A673 (cell line): ENCODE measurements at places on chromosomes 2 and 18.

- DNase-seq = no peak
Observed at GRCh38 chr2:148928395-148928794, 53.4 kb downstream of the KIF5C start.

GRCh38 chr18:62339106-62339988, 14.2 kb downstream of the TNFRSF11A start:
- no peak for DNase-seq

DNA sequence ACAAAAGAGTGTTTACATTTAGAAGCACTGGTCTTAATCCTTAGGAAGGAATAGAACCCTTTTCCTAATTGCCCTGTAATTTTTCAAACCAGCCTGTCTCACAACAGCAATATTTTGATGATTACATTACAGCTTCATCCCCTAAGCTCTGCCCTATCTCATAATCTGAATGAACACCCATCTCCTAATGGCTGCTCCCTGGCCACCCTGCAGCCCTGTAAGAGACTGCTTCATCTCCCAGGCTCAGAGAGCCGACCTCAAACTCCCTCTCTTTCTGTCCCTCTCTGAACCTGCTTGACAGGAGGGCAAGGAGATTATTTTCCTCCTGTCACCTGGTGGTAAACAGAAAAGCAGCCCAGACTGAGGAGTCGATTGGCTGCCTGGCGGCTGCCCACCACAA, 107.8 kb downstream of the MAIP1 start:
- DNase-seq = no peak

DNA sequence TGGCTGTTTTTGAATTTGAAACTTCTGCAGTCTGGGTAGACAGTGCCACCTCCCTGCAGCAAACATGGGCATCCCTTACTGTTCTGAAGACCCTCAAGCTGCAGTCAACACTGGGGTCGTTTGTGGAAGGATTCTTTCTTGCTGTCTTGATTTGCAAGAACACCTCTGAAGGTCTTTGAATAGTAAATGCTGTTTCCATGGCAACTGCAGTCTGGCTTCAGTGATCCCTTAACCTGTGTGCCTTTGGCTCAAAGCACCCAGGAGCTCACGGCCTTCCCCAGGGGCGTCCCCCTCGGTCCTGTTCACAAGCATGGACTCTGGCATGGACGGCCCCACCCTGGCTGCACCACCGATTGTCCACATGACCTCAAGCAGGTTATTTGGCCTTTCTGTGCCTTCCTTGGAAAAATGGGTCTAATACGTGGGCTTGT, 38.3 kb downstream of the LRRFIP1 start:
- DNase-seq = no peak

GRCh38 chr2:75243219-75243618, 43.9 kb upstream of the TACR1 start:
- DNase-seq = no peak

GRCh38 chr2:78201064-78201575, 678.9 kb upstream of the LRRTM4 start:
- DNase-seq = no peak

DNA sequence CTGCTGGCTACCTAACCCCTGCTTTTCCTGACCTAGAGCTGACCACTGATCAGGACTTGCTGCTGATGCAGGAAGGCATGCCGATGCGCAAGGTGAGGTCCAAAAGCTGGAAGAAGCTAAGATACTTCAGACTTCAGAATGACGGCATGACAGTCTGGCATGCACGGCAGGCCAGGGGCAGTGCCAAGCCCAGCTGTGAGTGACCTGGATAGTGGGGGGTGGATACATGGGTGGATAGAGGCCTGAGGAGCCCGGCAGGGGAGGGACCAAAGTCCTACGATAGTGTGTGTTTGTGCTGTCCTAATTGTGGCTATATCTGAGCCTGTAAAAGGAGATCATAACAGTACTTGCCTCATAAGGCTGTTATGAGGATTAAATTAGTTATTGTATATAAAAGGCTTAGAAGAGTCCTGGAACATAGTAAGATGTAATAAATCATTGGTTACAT, 8.2 kb downstream of the PLCD4 start:
- DNase-seq = no peak

- peak; percentile 13 for DNase-seq
Observed at GRCh38 chr2:170505631-170506275, 209.4 kb upstream of the SP5 start.

GRCh38 chr2:230668184-230668938, 44.3 kb upstream of the CAB39 start:
- DNase-seq = no peak

- DNase-seq = no peak
Observed at GRCh38 chr2:107627164-107627563, 199.5 kb upstream of the RGPD4 start.

- no peak for DNase-seq
Observed at GRCh38 chr18:25648716-25649260, 296.8 kb upstream of the ZNF521 start.

DNA sequence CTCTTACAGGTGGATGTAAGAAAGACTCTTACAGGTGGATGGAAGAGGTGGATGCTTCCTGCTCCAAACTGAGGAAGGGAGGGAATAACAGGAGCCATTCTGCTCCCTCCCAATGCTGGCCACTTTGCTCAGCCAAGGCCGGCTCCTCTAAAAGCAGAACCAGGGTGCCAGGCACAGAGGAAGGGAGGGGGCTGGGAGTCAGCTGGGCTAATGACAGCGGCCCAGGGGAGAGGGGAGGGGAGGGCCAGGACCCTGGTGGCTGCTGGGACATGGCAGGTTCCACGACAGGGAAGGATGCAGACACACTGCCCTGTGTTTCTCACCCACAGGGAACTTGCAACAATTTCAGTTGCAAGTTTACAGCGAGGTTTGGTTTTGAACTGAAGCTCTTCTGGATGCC, 173.4 kb downstream of the ANAPC1 start:
- DNase-seq = no peak

DNA sequence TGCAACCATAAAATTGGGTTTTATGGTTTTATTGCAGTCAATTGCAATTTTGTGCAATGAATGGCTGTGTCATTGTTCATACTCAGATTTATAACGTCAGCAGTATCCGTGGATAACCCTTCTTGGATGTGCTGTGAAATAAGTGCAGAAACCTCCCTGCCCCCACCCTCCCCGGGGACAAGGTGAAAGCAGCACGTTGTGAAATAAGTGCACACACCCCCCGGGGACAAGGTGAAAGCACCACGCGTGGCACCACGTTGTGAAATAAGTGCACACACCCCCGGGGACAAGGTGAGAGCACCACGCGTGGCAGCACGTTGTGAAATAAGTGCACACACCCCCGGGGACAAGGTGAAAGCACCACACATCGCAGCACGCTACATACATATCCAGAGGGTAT, 93.6 kb upstream of the NFATC1 start:
- DNase-seq = no peak

DNA sequence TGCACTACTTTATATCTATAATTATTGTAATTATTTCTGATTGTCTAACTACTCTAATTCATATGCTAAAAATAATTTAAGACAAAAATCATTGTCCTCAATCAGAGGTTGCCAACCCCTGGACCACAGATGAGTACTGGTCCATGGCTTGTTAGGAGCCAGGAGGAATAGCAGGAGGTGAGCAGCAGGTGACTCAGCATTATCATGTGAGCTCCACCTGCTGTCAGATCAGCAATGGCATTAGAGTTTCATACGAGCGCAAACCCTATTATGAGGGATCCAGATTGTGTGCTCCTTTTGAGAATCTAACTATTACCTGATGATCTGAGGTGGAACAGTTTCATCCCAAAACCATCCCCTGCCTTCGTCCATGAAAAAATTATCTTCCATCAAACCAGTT, 1434.4 kb downstream of the LRP1B start:
- no peak for DNase-seq

DNA sequence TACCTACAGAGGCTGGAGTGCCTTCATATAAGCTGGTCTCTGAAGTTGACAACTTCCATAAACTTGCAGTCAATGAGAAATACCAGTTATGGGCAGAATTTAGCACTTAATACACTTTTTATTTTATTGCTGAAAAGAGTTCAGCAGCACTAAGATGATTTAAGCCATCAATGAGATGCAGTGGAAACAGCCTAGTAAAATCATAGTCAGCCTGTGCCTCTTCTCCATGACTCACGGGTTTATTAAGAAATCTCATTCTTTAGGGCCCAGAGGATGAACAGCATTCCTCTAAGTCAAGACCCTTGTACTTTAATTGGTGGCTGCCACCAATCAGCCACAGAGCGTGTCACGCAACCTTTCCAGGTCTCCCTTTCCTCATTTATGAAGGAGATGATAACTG, 1357.9 kb upstream of the CELF4 start:
- DNase-seq = no peak

DNA sequence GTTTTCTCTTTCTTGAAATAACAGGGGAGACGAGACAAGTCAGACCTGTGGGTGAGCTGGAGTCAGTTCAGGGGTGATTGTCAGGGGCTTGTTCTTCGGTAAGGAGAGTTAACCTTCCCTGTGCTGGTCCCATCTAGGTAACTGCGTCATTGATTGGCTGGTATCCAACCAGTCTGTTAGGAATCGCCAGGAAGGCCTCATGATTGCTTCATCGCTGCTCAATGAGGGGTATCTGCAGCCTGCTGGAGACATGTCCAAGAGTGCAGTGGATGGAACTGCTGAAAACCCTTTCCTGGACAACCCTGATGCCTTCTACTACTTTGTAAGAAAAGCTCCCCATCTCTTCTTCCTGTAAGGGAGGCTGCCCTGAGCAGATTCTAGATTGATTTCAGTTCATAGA, 21.3 kb downstream of the PLEK start:
- no peak for DNase-seq

GRCh38 chr18:12863687-12864216, 20.3 kb downstream of the PTPN2 start:
- DNase-seq = no peak

DNA sequence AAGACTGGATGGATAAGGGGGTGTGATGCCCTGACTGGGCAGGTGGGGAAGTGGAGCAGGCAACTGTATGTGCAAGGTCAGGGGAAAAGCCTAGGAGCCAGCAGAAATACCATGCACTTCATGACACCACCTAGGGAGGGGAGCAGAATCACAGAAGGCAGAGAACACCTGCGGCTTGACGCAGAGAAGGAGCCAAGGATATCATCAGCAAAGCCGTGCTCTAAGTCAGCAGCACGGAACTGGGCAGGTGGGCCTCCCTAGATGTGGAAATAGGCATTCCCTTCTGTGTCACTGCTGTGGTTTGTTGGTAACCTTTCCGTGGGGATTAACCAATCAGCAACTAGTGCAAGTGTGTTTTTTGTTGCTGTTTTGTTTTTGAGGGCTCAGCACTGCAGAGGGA, 41.3 kb downstream of the HDLBP start:
- DNase-seq = no peak

- DNase-seq = no peak
Observed at GRCh38 chr2:129192841-129193253, 786.6 kb upstream of the RAB6C start.

- no peak for DNase-seq
Observed at GRCh38 chr18:35827903-35828275, 144.6 kb upstream of the RMP24 start.

DNA sequence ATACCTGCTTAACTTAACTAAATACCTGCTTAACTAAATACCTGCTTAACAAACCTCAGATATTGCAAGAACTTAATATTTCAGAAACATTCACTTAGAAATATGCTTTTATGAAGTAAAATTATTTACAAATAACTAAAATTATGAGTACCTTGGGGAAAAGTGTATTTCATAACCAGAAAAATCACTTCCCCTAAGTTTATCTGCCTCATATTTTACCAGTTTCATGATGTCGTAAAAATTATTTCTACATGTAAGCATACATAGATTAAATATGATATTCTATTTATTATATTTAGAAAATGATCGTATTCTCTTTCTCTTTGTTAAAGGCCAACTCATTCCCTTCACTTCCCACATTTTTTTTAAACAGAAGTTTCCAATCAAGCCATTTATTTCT, 41.5 kb upstream of the DSC1 start:
- DNase-seq = no peak

GRCh38 chr2:231716666-231717280, 8.4 kb downstream of the PTMA start:
- DNase-seq = peak; percentile 33

DNA sequence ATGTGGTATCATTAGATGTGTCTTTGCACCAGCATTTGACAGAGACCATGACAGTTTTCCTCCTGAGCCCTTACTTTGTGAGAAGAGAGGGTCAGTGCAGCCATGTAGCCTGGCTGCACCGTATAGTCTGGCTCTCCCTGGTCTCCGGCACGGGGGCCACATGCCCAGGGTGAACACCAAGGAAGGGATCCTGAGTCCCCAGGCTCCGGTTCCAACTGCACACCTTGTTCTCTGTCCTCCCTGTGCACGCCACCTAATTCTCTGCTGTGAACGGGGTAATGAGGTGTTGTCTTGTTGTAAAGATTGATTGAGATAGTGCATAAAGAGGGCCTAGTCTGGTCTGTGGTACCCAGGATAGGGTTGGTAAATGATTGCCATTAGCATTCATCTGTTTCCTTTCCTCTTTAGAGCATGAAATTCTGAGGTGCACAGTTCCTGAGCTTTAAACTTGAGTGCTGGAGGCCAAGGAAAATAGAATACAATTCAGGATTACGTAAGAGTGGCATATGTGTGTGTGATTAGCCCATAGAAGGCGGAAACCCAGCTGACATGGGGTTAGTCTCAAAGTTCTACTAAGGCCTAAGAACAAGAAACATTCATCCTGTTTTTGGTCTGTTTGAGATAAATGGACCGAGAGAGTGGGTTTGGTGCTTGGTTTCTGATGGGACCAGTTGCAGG, 55.5 kb downstream of the NCK2 start:
- DNase-seq = no peak

- DNase-seq = no peak
Observed at GRCh38 chr2:127405255-127405610, 13.0 kb upstream of the PROC start.

DNA sequence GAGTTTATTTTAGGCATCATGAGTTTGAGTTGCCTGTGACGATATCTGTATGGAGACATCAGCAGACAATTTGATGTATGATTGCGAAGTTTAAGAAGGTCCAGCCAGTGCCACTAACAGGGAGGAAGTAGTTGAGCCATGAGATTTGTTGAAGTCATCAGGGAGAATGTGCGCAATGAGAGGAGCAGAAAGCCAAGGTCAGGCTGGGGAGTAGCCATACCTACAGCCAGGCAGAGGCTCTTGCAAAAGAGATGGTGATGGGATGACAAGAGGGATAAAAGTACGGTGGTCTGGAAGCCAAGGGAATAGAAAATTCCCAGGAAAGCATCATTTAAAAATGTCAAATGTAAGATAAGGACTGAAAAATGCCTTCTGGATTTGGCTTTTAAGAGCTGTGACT, 51.2 kb downstream of the LIMS1 start:
- DNase-seq = no peak

DNA sequence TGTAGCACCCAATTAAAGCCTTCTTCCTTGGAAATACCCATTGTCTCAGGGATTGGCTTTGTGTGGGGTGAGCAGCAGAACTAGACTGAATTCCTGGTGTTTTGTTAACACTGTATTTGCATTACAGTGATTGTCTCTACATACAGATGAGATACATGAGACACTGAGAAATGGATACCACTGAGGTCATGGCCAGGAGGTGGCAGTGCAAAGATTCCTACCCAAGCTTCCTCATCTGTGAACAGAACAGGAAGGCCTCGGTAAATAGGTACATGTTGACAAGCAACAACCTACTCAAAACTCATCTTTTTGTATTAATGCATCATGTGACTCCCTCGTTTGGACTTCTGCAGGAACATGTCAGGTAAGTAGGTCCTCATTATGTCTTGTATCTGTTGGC, 445.8 kb upstream of the RGPD4 start:
- DNase-seq = no peak

- DNase-seq = no peak
Observed at GRCh38 chr2:64204703-64205102, 60.5 kb upstream of the PELI1 start.

- DNase-seq = no peak
Observed at GRCh38 chr2:34288016-34288415, 688.9 kb upstream of the FAM98A start.

GRCh38 chr2:242088471-242089212, 219.1 kb downstream of the RTP5 start:
- DNase-seq = peak; percentile 89
